ENCODE measurements at places on chromosomes 2 and 18. TPM values are rescaled to one million over a fixed set of nuclear protein-coding genes. Genes with fewer than 3 reads are reported as not detected.

RBBP8 gene
- total RNA-seq: 19.4 TPM

DNA sequence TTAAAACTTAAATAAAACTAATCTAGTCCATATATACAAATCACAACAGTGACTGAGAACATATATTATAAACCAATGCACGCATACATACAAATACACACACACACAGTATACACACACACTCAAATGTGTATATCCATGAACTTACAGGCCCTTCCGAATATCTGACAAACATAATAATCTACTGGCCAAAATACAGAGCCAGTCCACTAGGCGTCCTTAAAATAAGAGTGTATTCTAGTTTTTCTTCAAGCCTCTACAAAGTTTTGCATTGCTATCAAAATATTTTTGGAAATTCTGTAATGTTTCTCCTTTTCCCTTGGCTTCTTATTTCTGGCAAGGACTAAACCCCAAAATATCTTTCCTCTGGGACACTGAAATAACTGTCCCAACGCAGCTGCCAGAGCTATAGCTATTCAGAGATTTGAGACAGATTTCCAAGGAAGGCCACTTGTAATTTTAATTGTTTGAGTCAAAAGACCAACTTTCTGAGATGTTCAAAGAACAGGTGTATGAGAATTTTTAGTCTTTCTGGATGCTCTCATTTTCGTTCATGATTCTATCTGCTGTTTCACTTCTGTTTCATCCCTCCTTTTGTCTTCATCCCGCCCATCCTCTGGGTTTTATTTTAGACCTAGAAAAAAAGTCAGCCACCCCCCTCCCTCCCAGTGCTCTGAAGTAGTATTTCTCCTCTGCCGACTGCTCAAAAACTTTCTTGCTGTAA is 24.1 kb upstream of the SP3 start:
- DNase-seq: no peak

DNA sequence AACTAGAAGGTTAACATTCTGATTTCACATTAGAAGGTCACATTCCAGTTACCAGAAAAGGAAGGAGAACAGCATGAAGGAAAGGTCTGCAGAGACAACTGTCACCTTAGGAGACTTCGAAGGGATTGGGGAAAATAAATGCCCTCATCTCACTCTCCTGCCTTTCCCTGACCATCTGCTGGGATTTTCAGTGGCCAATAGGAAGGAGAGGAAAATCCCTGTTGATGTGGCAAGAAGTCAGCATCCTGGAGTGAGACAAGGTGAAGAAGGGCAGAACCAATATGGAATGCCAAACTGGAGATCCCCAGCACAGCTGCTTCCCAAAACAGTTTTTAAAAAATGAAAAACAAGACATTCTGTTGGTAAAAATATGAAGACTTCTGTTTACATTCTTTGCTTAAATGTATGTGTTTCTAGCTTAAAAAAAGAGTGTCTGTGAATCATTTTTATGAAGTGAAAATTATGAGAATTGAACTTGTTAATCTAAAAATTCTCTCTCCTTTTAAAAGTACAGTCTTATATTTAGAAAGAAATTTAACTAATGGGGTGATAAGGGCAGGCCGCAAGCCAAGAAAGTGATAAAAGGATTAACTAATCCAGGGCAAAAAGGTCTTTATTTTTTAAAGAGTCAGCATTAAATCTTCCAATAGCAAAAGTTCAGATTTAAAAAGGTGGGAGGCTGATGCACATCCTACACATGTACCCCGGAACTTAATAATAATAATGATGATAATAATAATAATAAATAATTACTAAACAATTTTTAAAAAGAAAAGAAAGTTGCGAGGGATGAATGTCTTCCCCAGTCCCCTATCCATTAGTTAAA is 160.6 kb upstream of the DOK6 start:
- DNase-seq: no peak

GRCh38 chr2:231612109-231612455 is 19.4 kb downstream of the TEX44 start:
- peak; percentile 72 for DNase-seq

PROKR1 gene
- not detected for total RNA-seq

GRCh38 chr2:101114815-101115214 is 36.4 kb downstream of the TBC1D8 start:
- no peak for DNase-seq

HADHB gene
- 16.5 TPM for total RNA-seq
